Activated CD4-positive, alpha-beta T cell treated with anti-CD3 and anti-CD28 coated beads for 36 hours (primary cell): ENCODE measurements at places on chromosomes 7 and 10. TPM values are rescaled to one million over a fixed set of nuclear protein-coding genes. Genes with fewer than 3 reads are reported as not detected.

DNA sequence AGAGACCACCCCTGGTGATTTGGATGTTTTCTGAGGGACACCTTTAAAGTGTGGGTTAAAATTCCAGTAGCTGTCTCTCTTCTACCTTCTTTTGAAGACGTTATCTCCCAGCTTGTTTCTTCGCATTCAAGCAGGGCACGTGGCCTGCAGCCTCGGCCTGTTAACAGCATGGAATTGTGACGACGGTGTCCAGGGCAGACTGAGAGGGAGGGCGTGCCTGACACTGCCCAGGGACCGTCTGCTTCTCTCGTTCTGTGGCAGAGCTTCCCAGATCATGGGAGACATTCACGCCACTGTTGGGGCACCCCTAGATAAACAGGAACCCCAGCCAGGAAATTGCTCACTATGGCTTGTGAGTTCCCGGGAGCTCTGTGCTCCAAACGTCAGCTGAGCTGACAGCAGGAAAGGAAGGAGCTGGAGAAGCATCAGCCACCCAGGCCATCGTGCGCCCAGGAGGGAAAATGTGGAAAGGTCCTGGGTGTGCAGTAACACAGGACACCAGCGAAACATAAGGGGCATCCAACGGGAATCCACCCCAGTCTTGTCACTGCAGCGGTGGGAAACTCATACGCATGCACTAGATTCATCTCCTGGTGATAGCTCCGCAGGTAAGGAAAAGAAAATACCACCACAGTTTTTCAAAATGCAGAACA lies 41.1 kb upstream of the RBM33 start:
- DNase-seq, result no peak

GRCh38 chr7:46603296-46603752 lies 682.3 kb upstream of the IGFBP3 start:
- DNase-seq, result no peak

- no peak for DNase-seq
Observed at GRCh38 chr10:32481606-32482005, 35.7 kb downstream of the CCDC7 start.

- no peak for DNase-seq
Observed at GRCh38 chr10:92011560-92012214, 88.1 kb downstream of the BTAF1 start.

The TAS2R3 gene
- 1.1 TPM for total RNA-seq

GRCh38 chr10:59934701-59935100 lies 28.3 kb upstream of the CCDC6 start:
- no peak for DNase-seq

The SORCS1 gene
- total RNA-seq, result not detected

DNA sequence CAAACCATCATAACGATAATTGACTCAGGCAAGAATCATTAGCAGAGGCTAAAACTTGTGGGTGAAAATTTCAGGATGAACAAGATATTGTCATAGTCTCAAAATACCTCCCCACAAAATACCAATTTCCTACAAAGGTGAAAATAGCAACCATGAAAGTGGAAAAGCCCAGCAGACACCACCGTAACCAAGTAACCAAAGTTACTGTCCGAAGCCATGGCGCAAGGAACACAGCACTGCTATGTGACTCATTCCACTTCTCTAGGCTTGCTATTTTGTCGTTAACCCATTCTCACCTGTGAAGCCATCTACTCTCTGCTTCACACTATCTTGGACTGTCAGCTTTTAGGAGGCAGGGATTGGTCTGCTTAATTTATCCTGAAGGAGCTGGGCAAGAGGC lies 113.8 kb upstream of the CACUL1 start:
- DNase-seq, result peak; percentile 25

The SEMA3A gene
- total RNA-seq, result 1.4 TPM

DNA sequence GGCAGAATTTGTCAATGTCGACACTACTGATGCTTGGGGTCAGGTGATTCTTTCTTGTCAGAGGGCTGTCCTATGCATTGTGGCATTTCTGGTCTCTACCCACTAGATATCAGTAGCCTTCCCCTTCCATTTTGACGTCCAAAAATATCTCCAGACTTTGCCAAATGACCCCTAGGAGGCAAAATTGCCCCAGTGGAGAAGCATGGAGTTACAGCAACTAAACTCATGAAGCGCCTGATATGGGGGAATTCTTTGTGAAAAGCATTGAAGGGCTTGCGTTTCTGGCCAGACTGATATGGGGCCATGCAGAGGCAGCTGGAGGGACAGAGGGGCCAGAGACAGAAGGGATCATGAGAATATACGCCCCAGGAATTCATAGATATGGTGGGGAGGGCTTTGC lies 43.6 kb downstream of the ADRB1 start:
- no peak for DNase-seq

The PIK3CG gene
- total RNA-seq, result 9.9 TPM

The SNX10 gene
- total RNA-seq, result 28.1 TPM

The MNX1 gene
- not detected for total RNA-seq

DNA sequence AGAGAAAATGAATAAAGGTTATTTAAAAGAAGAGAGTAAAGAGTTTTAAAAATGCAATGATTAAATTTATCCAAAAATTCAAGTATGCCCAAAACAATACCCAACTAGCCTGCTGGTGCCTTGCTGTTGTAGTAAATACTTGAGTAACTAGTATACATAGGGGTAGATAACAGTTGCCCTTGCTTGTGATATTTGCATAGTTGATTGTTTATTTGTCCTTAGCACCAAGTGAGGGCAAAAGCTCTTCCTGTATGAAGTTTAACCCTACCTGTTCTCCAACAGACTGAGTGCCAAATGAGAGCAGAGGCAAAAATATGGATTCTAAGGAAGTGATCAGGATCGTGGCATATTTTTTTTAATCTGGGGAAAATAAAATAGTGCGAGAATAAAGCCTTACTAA lies 85.0 kb downstream of the PTN start:
- DNase-seq, result no peak

The VIPR2 gene
- 0.50 TPM for total RNA-seq

The FAM20C gene
- 0.59 TPM for total RNA-seq

GRCh38 chr10:6659451-6659850 lies 79.4 kb upstream of the PRKCQ start:
- no peak for DNase-seq

GRCh38 chr7:100085515-100085914 lies 3.3 kb upstream of the COPS6 start:
- DNase-seq, result no peak

The MKLN1 gene
- 42.9 TPM for total RNA-seq

- DNase-seq, result peak; percentile 24
Observed at GRCh38 chr10:22319980-22320558, 830 bp upstream of the BMI1 start.

GRCh38 chr7:30730097-30730496 lies 21.8 kb upstream of the INMT start:
- DNase-seq, result no peak

DNA sequence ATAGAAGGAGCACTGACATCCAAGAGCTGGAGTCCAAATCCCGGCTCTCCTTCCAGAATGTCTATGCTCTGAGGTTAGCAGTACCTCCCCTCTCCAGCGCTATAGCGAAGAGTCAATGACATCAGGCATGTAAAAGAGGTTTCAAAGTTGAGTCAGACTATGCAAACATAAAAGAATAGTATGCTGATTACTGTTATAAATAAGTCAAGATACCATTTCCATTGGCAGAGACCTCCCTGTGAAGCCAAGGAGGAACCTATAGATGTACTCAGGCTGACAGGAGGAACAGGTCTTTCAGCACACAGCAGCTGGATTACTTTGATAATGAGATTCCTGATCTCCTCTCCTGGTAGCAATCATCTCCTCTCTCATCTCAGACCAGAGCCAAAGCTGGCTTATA lies 103.9 kb upstream of the EFCAB10 start:
- DNase-seq, result no peak

DNA sequence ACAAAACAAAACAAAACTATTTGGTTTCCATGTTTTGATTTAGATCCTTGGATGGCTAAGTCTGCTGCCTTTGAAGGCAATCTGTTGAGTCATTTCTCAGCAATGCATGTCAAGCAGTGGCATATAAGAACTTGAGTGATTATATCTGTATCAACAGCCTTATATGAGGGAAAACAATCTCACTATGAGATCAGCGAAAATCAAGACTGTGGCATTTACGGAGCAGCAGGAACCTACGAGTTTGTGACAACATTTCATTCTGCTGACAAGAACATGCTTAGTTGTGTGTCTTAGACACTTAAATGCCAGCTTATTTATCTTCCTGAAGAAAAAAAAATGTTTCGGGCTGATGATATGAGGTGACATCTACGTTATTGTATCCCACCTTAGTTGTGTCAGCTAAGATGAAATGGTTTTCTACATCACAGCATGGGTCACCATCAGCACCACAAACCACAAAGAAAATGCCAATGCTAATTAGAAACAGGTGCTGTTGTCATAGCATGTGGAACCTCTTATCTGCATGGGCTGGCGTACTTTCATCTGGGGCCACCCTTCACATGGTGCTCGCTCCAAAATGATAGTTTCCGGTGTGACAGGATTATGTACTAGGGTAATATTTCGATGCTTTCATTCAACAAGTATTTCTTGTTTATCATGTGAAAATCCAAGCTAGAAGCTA lies 1085.5 kb downstream of the SORCS1 start:
- no peak for DNase-seq

- DNase-seq, result no peak
Observed at GRCh38 chr10:106224676-106225075, 939.8 kb downstream of the SORCS1 start.

GRCh38 chr7:140923358-140924006 lies 1.2 kb downstream of the BRAF start:
- DNase-seq, result peak; percentile 29

The CYP2C19 gene
- not detected for total RNA-seq

The MRPS24 gene
- total RNA-seq, result 121 TPM

The GSDME gene
- 6.2 TPM for total RNA-seq

GRCh38 chr10:78134773-78135306 lies 101.2 kb downstream of the RPS24 start:
- no peak for DNase-seq

The TMEM26 gene
- total RNA-seq, result not detected

DNA sequence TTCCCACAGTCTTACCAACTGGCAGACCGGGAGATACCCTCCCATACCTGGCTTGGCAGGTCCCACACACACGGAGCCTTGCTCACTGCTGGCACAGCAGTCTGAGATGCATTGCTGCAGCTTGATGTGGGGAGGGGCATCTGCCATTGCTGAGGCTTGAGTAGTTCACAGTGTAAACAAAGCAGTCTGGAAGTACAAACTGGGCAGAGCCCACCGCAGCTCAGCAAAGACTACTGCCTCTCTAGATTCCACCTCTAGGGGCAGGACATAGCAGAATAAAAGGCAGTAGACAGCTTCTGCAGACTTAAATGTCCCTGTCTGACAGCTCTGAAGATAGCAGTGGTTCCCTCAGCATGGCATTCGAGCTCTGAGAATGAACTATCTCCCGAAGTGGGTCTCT lies 69.6 kb upstream of the RELN start:
- no peak for DNase-seq

- DNase-seq, result no peak
Observed at GRCh38 chr10:11875494-11876281, 52.5 kb downstream of the PROSER2 start.

The FAM25A gene
- total RNA-seq, result not detected

The NFE2L3 gene
- total RNA-seq, result 19.9 TPM

The AASS gene
- total RNA-seq, result 2.1 TPM

DNA sequence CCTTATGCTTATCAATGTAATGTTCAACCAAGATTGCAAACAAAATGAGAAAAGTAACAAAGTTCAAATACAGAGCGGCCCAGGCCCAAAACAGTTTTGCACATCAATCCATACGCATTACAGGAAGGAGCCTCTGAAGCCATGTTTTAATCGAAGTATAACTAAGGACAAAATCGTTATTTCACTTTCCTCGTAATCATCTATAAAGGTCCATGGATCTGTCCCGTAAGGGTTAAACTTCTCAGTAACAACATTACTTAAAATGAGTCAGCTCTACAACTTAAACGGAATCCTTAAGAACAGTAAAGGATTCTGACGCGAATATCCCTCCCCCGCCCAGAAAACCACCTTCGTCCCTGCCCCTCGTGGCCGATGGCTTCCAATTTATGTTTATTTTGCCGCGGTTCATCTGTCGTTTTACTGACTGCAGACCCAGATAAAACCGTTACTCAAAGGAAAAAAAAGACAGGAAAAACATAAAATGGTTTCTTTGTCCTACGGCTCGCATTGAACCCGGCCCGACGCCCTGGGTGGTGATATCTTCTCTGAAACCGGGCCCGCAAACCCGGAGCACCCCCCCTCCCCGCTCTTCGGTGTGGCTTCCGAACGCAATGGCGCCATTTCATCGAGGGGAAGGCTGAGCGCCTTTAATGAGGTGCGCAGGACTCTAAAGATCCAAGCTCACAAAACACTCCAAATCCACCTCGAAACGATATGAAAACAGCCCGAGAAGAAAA lies 1.1 kb downstream of the HNRNPA2B1 start:
- DNase-seq, result peak; percentile 80

The ZFAND2A gene
- total RNA-seq, result 25.2 TPM

- peak; percentile 62 for DNase-seq
Observed at GRCh38 chr7:157250605-157251228, 86.1 kb upstream of the DNAJB6 start.

The CDC14C gene
- not detected for total RNA-seq

The CCL24 gene
- not detected for total RNA-seq

DNA sequence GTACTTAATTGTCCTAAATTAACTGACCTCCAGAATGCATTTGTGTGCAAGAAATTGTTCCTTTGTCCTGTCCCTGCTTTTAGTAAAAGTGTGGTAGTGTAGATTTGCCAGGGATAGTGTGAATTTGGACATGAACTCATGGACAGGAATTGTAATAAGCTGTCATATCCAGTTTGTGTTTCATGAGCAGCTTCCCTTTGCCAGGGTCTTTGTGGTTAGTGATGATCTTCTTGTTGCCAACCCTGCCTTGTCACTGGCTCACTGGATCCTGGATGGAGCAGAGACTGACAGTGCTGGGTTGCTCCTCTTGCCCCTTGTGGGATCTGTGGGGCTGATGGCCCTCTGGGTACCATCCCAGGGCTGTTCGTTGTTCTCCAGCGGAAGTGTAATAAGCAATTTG lies 110.1 kb downstream of the CCNY start:
- DNase-seq, result no peak
